ENCODE measurements at places on chromosomes 1 and 21. TPM values are rescaled to one million over a fixed set of nuclear protein-coding genes. Genes with fewer than 3 reads are reported as not detected.

GRCh38 chr21:14591882-14592281 is 45.8 kb upstream of the SAMSN1 start:
- DNase-seq = peak; percentile 75

GRCh38 chr1:214793708-214794107 is 190.7 kb downstream of the CENPF start:
- DNase-seq = no peak

DNA sequence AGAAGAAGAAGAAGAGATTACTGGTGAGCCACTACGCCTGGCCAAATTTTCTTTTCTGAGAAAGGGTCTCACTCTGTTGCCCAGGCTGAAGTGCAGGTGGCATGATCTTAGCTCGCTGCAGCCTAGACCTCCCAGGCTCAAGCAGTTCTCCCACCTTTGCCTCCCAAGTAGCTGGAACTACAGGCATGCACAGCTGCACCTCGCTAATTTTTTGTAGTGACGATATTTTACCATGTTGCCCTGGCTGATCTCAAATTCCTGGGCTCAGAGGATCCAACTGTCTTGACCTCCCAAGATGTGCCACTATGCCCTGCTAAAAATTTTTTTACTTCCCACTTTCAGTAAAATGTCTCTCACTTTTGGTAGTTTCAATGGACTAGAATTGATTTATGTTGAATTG is 24.4 kb downstream of the TMEM200B start:
- no peak for DNase-seq

DNA sequence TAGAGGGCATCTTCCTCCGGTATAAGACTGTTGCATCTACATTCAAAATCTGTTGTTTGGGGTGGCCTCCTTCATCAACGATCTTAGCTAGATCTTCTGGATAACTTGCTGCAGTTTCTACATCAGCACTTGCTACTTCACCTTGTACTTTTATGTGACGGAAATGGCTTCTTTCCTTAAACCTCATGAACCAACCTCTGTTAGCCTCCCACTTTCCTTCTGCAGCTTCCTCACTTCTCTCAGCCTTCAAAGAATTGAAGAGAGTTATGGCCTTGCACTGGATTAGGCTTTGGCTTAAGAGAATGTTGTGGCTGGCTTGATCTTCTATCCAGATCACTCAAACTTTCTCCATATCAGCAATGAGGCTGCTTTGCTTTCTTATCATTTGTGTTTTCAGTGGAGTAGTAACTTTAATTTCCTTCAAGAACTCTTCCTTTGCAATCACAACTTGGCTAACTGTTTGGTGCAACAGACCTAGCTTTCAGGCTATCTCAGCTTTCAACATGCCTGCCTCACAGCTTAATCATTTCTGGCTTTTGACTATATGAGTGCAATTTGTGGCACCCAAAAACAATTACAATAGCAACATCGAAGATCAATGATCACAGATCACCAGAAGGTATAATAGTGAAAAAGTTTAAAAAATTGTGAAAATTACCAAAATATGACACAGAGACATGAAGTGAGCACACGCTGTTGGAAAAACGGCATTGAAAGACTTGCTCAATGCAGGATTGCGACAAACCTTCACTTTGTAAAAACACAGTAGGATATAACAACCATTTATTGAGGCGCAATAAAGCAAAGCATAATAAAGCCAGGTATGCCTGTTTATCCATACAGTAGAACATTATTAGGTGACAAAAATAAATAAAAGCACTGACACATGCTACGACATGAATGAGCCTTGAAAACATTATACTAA is 56.7 kb upstream of the GFI1 start:
- DNase-seq = no peak

GRCh38 chr1:115807723-115808122 is 33.2 kb downstream of the NHLH2 start:
- peak; percentile 86 for DNase-seq

DNA sequence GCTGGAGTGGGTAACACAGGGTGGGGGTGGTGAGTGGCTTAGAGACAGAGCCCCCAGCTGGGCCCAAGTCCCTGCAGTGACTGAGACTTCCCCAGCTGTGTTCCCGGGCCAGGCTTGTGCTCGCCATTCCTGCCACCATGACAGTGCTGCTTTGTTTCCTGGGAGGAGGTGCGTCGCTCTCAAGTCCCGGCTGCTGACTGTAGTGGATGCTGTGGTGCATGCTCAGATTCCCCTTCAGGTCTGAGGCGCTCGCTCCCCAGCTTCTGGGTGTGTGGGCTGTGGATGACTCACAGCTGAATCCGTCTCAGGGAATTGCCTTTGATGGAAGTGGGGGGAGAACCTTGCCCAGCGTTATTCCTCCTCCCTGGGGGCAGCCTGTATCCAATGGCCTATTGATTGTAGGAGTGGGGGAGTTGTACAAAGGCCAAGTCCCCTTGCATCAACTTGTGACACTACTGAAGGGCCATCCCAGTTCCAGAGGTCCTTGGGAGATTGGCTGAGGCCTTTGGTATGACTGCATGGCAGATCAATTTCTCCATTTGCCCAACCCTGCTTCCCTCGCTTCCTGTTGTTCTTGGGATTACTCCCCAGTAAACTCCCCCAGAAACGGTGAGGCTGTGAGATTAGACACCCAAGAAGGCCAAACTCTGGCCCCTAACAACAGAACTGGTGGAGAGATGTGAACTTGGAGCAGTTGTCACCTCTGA is 17.8 kb upstream of the POU3F1 start:
- DNase-seq = no peak

- DNase-seq = no peak
These were observed 344.5 kb downstream of the RWDD3 start for GRCh38 chr1:95578462-95578861.

DNA sequence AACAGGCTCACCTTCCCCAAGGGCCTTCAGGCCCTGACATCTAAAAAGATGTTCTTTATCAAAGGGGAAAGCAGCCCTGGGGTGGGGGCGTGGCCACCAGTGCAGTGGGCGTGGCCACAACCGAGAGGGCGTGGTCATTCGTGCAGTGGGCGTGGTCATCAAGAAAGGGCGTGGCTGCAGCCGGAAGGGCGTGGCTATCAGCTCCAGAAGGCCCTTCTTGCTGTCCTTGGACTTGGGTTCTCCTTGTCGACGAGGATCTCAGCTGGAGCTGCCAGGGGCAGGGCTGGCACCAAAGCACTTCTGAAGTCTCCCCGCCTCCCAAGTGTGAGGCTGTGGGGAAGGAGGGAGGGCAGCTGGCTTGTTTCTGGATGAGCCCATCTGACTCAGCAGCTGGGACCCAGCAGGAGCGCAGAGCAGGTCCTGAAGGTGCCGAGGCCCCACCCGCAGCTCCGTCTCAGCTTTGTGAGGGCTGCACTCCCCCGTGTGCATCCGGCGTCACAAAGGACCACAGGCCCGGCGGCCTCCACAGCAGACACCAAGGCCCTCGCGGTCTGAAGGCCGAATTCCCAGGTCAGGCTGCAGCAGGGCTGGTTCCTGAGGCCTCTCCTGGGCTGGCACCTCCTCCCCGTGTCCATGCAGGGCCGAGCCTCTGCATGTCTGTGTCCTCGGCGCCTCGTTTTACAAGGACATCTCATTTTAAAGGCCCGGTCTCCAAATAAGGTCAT is 12.8 kb downstream of the PDE9A start:
- DNase-seq = peak; percentile 83

GRCh38 chr1:30525971-30526651 is 197.3 kb downstream of the MATN1 start:
- no peak for DNase-seq

GRCh38 chr1:13892671-13893325 is 192.8 kb downstream of the PRDM2 start:
- DNase-seq = no peak

The SPRR2F gene
- not detected for total RNA-seq

The ELAPOR1 gene
- 32.0 TPM for total RNA-seq

The SPATA46 gene
- not detected for total RNA-seq

The FCRL6 gene
- not detected for total RNA-seq

The OLIG2 gene
- not detected for total RNA-seq

The NIPAL3 gene
- total RNA-seq = 26.3 TPM

Measured in activated CD4-positive, alpha-beta T cell treated with anti-CD3 and anti-CD28 coated beads, Interleukin-2, amount 10 ng/mL, durations not matched to agents 24 days and 14 days (primary cell).